ENCODE measurements at places on chromosomes 7 and 10.

DNA sequence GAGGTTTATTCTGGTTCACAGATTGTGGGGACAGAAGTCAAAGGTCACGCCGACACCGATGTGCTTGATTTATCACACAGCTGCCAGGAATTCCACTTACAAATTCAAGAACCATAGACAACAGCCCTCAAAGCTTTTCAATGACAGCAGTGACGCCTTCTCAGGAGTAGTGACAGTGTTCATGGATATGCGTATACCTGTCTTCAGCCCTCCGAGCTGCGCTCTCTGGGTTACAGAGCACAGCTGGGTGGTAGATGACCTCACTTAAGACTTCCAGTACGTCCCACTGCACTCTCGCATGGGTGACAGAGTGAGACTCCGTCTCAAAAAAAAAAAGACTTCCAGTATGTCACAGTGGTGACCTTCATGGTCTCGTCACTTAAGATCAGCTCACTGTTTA, 108.5 kb downstream of the TCERG1L start:
- DNase-seq = no peak

DNA sequence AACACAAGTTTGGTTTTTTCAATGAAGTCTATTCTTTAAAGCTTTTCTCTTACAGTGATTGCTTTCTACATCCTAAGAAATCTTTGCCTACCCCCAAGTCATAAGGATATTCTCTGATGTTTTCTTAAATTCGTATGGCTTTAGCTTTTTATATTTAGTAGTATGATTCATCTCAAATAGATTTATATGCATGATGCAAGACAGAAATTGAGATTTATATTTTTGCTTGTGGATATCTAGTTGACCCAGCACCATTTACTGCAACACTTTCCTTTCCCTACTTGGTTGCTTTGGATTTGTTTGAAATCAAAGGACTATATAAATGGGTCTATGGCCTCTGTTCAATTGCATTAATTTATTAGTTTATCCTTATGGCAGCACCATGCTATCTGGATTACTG, 113.9 kb downstream of the ZNF438 start:
- DNase-seq = no peak

DNA sequence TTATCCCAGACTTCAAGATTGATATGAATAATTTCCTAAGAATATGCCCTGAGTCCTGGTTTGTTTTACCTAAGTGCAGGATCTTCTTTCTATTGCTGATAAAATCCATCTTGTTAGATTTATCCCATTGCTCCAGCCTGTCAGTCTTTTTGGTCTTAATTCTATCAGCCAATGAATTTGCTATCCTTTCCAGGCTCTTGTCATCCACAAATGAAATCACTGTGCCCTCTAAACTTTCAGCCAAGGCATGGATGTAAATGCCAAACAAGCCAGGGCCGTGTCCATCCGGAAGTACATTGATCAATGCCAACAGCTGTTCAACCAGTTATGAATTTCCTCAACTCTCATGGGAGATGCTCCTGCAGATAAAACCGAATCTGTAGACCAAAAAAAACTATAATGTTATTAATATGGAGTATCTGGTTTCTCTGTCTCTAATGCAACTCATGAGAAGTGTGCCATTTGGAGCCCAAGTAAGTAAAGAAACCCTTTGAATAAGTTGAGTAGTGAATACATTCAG, 40.0 kb downstream of the NPY start:
- DNase-seq = no peak

- no peak for DNase-seq
These were observed 414.6 kb upstream of the NPVF start for GRCh38 chr7:25642849-25643248.

DNA sequence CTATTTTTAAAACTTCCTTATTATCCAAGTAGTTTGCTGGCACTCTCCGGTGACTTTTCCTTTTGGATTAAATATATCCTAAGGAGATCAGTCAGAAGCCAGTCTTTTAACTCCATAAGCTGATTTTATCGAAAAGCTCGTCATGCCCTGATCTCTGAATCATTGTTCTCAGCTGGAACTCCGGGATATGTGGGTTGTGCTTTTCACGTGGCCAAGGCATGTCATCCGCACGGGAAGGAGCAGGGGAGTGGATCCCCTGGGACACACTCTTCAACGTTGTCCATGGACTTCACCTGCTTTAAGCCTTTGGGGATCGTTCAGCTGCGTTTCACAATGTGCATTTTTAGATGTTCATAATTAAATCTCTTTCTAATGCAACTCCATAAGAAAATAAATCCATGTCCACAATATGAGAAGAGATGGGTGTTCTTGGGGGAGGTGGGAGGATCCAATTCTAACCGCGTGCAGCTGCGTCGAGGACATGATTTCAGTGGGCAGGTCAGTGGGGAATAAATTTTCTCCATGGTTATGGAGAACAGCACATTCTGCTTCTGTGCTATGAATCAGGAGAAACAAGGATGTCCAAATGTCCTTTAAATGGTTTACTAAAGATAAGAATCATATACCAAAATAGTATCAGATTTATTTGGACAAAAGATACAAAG, 229.5 kb upstream of the ADARB2 start:
- no peak for DNase-seq

GRCh38 chr7:106744563-106745091, 83.7 kb upstream of the CCDC71L start:
- no peak for DNase-seq

DNA sequence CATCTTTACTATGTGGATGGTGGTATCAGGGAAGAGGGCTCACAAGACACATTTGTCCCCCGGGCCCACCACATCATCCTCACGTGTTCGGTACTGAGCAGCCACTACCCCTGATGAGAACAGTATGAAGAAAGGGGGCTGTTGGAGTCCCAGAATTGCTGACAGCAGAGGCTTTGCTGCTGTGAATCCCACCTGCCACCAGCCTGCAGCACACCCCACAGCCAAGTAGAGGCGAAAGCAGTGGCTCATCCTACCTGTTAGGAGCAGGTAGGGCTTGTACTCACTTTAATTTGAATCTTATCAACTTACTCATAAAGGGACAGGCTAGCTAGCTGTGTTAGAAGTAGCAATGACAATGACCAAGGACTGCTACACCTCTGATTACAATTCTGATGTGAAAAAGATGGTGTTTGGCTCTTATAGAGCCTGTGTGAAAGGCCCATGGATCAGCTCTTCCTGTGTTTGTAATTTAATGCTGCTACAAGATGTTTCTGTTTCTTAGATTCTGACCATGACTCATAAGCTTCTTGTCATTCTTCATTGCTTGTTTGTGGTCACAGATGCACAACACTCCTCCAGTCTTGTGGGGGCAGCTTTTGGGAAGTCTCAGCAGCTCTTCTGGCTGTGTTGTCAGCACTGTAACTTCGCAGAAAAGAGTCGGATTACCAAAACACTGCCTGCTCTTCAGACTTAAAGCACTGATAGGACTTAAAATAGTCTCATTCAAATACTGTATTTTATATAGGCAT, 9.1 kb upstream of the CSGALNACT2 start:
- no peak for DNase-seq

DNA sequence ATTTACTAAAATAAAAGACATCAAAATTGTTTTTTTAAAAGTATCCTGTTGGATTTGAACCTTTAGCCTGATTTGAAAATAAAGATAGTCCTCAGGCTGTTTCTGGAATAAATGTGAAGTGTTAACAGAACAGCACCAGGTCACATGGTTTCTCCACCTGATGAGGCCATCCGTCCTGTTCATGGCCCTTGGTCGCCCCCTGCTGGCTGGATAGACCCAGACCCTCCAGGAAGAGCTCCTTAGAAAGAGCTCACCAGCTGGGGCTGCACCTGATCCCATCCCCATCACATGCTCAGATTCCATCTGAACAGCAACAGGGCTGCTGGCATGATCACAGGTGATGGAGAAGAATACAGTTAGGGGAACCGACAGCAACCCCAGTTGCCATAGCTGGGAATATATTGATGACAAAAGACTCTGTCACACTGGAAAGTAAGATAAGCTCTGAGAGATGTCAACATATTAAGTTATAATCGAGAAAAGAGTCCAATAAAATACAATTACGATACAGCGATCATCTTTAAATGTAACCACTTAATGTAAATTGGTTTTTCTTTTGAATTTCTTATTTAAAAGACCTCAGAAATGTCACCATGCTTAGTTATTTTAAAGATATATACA, 4.8 kb downstream of the OR2A14 start:
- DNase-seq = peak; percentile 74

DNA sequence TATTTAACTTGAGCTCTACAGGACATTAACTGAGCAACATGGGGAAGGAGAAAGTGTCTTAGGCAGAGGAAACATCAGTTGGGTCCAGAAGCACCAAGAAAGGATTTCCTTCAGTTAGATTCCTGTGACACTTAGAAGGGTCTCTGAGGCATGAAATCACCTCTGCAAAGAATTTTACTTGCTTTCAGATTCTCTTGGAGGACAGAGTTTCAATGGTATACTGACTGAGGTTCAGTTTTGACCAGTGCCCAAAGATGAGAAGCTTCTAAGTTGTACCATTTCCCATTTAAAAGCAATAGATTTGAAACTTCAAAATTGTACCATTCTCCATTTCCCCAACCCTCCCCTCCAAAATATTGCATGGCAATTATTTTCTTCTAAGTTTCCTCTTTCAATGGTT, 102.4 kb downstream of the CHCHD3 start:
- DNase-seq = no peak

DNA sequence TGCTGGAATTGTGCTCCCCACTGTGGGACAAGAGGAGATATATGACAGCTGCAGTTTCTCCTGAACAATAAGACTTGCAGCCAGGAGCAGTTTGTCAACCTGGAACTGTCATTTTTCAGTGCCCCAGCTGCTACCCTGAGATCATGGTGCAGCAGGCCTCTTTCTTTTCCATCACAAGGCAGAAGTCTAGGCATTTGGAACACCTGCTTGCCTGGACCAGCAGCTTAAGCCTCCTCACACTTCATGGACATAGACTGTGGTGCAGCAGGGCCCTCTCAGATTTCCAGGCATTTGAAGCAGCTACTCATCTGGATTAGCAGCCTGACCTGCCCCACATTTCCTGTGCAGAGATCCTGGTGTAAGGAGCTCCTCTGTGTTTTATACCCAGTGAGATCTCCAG, 450.7 kb upstream of the TEX47 start:
- no peak for DNase-seq

DNA sequence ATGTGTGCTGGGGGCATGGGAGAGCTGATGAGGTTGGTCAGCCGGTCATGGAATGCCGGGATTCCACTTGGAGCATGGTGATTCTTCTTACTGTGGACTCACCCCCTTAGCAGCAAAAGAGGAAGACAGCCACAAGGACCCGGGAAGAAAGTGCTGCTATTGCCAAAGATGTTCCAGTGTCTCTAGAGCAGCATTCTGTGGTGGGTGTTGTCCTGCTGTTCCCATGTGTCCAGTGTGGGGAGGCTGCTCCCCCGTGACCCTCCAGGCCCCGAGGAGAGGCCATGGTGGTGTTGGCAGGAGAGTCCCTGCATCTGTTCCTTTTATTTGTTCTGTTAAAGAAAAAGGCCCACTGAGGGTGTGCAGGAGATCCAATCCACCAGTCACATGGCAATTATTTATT, 499.4 kb downstream of the RPS24 start:
- no peak for DNase-seq

GRCh38 chr7:44305564-44306507, 19.6 kb downstream of the CAMK2B start:
- no peak for DNase-seq

DNA sequence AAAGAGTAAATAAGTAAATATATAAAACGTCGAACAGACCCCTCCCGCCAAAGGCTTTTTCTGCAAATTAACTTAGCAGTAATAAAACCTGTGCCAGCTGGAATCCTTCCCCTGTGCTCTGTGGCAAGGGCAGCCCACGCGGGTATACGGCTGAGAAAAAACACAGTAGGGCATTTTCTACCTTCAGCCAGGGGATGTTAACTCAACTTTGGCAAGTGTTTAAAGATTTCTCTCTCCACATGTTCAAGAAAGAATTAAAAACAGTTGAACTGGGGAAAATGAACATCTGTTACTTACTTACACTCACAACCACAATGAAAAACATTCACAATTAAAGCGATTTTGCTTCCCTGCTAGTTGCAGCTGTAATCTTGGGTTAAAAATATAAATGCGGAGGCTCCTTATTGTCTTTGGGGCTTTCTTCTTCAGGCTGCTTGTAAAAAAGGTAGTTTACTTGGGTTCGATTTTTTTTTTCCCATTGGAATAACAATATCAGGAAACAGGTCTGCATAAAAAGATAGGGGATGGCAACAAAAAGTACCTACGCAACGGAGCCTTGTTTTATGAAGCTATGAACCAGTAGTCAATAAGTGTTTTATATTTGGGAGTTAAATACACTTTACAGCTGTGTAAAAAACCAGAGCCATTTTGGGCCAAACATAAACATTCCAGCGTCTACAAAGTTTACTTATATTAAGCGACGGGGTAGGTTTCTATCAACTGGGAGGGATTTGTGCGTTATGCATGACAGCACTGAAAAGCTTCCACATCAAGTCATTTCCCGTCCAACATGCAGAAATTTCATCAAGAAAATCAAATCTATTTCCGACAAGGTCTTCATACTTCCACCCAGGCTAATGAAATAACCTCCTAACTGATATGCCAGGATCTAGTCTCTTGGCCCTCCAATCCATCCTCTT, 132.7 kb downstream of the TAX1BP1 start:
- DNase-seq = no peak

GRCh38 chr10:119546009-119546408, 3.5 kb upstream of the RGS10 start:
- DNase-seq = no peak

DNA sequence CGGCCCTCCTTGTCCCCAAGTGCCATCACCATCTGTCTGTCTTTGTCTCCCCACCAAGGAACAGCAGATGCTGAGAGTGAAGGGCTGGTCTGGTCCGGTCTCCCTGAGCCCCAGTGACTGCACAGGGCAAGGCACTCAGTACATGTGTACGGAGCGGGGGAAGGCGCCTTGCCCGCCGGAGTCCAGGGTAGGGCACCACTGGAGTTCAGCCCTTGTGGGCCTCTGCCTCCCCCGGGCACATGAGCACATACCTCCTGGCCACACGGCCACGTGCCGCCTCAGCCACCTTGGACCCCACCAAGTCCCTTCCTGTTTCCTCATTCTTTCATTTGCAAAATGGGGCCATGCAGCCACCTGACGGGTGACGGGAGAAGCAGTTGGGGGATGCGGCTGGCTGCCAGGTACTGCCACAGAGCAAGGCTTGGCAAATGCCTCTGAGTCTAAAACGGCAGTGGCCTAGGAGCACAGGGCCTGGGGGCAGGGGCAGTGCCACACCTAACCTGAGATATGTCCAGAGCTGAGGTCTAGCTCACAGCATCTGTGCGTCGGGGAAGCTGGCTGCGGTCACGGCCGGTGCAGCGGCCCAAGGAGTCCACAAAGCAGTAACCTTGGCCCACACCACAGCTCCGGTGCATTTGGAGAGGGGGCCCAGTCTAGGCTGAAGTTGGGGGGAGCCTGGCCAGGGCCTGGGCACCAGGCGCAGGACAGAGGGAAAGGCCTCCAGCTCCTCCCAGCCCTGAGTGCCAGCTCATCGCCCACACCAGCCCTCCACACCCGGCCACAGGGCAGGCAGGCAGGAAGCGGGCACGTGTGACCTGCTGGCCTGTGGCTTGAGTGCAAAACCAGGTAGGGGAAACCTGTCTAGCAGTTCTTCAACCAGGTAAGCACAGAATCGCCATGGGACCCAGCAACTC, 5.2 kb downstream of the ADAP1 start:
- DNase-seq = no peak
